ENCODE measurements at places on chromosomes 3 and 15.

DNA sequence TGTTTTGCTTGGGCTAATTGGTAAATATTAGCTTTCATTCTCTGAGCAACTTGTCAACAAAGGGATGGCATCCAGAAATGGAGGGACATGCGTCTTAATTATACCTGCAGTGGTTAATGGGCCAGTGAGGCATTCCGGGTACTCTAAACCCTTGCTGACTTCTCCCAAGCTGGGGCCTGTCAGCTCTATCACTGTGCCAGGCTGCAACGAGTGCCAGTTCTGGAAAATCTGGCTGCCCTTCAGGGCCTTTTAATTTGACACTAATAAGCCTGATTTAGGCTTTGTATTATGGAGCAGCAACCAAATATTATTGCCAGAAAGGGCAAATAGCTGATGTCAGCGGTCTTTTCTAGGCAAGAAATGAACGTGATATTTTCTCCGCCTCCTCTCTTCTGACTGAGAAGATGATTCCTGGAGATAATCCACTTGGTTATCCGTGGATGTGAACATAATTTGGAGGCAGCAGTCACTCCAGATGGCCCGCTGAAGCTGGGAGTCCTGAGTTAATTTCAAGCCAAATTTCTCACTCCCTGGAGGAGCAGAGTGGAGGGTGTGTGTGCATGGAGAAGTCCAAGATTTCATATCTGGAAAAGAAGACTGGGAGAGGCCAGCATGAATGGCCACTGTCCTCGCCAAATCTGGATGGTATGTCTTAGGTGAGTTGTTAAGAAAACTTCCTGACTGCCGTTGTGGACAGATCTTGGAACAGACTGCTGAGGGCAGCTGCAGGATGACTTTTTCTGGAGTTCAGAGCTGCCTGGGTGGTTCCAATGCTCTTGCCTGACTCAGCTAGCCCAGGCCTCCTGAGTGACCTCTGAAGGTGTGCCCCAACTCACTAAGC is 44.4 kb upstream of the PSMD6 start:
- DNase-seq: peak; percentile 18

DNA sequence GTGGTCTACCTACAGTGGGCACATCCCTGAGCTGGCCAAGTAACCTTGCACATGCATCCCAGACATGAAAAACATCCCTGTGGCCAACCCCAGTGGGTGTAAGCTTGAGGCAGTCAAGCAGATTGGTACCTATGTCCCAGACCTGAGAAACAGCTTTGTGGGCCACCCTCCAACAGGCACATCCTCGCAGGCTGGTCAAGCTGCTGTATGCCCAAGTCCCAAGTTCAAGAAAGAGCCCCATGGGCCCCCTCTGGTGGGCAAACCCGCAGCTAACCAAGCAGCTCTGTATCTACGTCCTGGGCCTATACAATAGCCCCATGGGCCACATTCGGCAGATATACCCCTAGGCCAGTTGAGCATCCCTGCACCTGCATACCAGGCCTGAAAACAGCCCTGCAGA is 186.3 kb upstream of the GPR149 start:
- no peak for DNase-seq

DNA sequence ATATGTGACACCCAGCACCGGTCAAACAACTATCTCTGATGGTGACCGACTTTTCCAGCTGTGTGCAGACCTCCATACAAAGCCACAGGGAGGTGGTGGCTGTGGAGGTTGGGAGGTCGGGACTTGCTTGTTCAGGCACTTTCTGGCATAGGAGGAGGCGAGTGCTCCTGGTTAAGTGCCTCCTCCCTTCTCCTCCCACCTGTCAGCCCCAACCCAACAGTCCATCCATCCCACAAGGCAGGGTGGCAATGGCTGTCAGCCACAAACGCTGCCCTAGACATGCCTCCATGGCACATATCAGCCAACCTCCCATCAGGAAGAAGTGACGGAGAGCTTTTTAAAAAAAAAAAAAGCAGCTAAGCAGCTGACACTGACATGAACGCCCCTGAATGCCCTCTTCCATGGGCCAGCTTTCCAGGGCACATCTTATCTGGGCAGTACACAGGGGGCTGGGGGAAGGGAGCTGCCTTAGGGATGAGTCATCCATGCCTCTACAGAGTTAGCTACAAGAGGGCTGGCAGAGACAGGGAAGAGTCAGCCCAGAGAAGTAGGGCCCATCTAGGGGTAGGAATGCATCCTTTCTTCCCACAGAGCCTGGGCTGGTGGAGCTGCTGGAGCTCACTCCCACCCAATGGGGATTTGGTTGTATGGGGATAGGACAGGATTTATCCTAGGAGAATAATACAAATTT is 41.2 kb downstream of the CCDC12 start:
- peak; percentile 83 for DNase-seq

DNA sequence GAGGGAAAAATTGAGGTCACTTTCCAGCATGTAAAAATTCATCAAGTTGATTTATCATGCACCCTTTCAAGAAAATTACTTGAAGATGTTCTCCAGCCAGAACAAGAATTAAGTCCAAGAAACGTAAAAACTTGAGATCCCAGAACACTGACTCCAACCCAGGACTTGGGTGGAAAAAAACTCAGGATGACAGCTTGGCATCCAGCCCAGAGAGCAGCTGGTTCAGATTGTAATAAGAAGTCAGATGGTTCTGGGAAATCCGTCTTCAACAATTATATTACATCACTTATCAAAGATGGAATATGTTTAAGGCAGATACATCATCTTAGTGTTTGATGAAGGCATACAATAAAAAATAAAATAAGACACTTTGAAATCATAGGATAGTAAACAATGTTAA is 23.0 kb upstream of the DNAJC13 start:
- DNase-seq: peak; percentile 40

DNA sequence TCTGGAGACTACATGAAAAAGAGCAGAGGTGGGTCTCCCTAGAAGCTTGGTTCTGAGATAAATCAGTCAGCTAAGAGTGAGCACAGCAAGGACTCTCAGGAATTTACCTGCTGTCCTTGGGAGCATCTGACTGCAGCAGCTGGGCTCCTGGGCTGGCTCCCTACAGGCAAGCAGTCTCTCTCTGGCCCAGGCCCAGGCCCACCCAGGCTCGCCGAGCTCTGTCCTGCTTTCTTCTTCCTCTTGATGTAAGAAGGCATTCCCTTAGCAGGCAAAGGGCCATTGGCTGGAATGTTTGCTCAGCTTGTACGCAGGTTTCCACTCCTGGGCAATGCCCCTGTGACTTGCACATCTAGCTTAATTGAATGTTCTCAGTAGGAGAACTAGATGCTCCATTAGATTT is 4.3 kb upstream of the RBP2 start:
- no peak for DNase-seq

- no peak for DNase-seq
These were observed 13.6 kb downstream of the TMOD3 start for GRCh38 chr15:51842852-51843737.

DNA sequence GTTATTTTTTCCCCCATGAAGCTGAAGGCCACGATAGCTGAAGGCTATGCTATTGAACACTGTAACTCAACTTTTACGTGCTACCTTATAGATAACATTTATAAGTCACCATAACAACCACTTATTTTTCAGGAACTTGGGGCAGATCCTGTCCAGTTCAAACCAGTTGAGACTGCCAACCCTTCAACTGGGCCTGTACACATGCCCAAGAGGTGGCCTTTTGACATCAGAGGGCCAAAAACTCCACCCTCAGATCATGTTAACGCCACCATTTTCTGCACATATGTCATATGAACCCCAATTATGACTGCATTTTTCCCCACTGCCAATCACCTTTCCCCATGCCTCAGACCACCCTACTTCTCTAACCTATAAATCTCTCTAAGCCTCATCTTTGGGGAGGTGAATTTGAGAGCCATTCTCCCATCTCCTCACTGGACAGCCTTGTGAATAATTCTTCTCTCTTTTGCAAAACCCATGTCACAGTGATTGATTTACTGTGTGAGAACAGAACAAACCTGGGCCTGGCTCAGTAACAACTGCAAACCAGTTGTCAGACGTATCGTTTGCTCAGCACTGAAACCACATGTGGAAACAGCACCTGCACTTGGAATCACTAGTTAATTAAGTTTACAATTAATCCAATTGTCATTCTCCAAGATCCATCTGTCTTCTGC is 42.5 kb downstream of the ZNF445 start:
- no peak for DNase-seq

DNA sequence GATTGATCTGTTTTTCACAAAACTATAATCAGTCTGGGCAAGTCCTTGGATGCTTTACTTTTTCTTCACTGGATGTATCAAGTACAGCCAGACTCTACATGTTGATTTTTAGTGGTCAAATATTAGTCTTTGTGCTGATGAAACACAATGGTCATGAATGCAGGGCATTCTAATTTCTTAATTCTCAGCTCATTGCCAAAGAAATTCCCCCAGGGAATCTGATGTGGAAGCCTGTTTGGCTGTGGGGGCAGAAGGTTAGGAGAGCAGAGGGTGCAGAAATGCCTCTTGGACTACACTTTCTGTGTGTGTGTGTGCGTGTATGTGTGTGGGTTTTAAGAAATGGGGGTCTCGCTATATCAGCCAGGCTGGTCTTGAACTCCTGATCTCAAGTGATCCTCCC is 48.7 kb upstream of the HACD2 start:
- DNase-seq: no peak

DNA sequence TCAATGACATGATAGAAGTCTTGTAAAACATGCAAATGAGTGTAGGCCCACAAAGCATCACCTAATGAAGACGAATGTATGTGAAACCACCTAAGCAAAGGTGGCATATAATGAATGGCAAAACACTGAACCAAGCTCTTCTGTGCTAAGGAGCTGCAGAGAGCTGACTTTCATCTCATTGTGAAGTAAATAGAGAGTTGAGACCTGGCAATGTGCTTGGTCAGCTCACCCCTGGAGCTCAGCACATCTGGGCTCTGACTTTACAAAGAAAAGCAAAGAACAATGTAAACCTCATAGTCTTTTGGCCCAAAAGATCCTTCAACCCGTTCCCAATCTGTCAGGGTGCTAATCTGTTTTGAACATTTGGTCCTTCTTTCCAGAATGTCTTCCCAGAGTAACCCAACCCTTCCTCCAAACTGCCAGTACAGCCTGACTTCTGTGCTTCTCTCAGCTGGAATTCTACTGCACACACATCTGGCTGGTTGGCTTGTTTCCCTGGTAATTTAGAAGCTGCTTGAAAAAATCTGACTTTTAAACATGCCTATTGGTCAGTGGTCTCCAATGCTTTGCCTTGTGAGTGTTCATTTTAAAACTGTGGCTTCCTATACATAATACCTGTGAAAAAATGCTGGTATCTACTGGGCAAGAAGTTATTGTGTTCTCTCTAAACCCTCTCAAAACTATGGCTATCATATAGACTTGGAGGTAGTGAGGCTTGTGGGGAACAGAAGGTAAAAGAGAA is 101.7 kb downstream of the CD200R1L start:
- no peak for DNase-seq

- DNase-seq: no peak
These were observed 156.0 kb upstream of the MRPL3 start for GRCh38 chr3:131658771-131659170.

DNA sequence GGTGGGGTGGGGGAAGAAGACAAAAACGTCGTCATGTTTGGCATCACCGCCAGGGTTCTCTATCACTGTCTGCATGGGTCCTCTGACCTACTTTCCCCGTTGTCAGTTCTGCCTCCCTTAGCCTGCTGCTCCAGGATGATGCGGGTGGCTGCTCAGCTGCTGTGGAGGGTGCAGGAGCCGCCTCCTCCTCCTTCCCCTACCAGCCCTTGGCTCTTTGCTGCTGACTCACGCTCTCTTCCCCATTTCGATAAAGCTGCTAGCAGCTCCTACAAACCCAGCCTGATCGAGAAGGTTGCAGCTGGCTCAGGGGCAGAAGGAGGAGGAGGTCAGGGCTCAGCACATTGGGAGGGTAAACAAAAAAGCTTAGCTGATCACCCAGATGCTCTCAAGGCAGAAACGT is 49.5 kb upstream of the SEC13 start:
- no peak for DNase-seq

GRCh38 chr3:180881065-180881801 is 31.2 kb upstream of the FXR1 start:
- DNase-seq: no peak

DNA sequence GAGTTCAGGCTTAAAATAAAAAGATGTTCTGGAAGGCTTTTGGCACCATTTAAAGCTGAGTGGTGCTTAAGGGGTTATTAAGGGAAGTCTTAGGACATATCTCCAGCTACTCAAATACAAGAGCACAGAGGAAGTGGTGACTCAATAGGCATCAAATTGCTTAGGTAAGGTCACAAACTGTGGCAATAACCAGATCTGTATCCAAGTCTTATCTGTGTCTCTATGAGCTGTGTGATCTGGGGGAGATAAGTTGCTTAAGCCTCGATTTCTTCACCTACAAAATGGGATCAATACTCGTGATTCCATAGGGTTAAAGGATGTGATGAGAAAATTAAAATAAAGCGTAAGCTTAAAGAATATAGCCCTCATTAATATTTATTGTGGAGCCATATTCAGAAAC is 7.6 kb downstream of the HDC start:
- no peak for DNase-seq

DNA sequence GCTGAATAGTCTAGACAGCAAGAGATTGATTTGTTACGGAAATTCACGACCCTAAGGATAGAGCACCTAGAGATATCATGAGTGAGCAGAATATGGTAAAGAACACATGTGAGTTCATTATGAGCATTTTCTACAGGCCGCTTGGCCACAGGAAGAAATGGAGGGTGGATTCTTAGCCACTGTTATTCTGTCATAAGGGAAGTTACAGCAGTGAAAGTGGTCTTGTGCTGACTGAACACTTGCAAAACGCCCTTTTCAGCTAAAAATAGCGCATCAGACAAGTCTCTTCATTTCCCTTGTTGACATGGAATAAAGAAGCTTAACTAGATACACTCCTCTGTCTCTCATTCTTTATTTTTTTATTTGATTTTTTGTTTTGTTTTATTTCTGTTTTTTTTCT is 19.8 kb downstream of the DGKG start:
- DNase-seq: no peak

GRCh38 chr3:154013736-154014135 is 107.5 kb upstream of the ARHGEF26 start:
- DNase-seq: no peak

GRCh38 chr15:70525551-70525950 is 237.8 kb downstream of the UACA start:
- DNase-seq: no peak

DNA sequence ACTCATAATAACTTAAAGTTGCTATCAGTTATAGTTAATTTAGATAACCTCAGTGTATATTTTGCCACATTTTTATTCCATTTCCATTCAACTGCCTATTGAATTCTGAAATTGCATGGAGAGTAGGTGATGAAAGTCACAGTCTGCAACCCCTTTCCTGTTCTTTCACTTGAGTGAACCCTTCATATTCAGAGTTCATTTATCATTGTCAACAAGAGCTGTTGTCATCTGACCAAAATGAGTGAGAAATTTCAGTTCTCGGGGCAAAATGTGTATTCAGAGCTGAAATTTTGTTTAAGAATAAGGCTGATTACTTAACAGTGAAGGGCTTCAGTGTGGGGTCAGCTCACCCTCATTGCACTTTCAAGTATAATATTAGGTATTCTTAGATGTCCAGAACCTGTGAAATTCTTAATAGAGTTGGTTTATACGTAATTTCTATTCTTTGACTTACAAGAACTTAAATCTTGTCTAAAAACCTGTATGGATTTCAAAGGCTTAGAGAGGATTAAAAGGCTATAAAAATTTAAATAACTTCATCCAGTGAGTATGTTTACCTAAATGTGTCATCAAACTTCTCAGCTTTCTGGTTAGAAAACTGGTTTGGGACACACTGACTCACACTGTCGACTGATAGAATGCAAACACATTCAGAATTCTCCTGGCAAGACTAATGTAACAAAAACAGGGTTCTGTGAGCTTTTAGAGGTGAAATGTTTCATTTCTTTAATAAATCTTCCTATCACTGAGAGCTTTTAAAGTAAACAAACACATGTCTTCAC is 92.2 kb downstream of the CMSS1 start:
- no peak for DNase-seq

Data from left ventricle myocardium inferior (tissue), 1 donor.